ENCODE measurements at places on chromosomes 7 and 10.

- no peak for DNase-seq
Observed at GRCh38 chr7:139825666-139826290, 3.3 kb upstream of the TBXAS1 start.

DNA sequence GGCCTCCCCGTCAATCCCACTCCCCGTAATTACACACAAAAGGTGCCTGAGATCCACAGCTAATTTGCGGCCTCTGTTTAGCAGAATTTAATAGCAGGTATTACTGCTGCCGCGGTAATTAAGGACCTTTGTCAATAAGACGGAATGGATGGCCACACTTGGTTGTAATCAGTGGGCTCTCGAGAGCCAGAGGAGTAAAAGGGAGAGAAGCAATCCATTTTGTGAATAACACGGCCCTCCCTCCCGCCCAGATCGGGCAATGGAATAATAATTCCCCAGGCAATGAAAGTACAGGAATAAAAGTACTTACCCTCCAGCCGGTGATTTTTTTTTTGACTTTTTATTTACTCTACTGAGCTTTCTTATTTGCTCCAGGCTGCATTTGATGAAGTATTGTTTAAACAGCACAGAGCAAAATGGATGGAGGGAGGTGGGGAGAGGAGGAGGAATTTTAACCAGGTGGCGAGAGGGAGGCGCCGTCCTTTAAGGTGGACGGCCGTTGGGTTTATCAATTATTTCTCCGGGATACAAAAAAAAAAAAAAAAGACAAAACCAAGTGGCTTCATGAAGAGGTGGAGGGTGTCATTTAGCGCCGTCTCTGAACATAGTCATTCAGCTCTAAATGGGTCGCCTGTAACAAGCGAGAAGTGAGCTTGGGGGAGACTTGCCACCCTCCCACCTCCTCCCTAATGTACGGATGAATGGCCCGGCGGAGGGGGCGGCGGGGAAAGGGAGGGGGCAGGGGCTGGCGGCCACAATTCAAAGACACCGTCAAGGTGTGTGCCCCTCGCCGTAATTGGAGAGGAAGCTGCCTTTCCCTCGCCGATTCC, 120.3 kb downstream of the BUB3 start:
- no peak for DNase-seq

GRCh38 chr7:132533916-132534315, 42.4 kb downstream of the PLXNA4 start:
- no peak for DNase-seq

GRCh38 chr10:71845410-71846405, 5.3 kb downstream of the PSAP start:
- DNase-seq, result no peak

- DNase-seq, result no peak
Observed at GRCh38 chr7:17560966-17561365, 262.5 kb downstream of the AHR start.

- DNase-seq, result no peak
Observed at GRCh38 chr7:7276161-7276560, 93.8 kb downstream of the C1GALT1 start.

- no peak for DNase-seq
Observed at GRCh38 chr10:132691711-132692153, 94.2 kb downstream of the NKX6-2 start.

GRCh38 chr7:26425655-26426054, 134.0 kb downstream of the SNX10 start:
- no peak for DNase-seq

DNA sequence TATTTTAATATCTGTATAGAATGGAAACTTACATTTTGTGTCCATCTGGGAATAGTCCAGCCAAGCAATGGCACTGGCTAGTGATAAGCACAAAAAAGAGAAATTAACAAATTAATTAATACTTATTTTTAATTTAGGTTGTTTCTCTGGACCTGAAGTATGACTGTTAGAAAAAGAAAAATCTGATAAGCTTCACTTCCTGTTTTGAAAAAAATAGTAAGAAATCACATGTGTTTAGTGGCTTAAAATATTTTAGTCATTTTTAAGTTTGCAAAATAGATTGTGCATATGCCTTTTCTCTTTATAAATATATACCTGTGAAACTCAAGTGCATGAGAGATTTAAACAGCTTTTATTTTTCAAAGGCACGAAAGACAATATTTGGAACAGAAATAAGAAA, 50.1 kb upstream of the CREB5 start:
- no peak for DNase-seq

DNA sequence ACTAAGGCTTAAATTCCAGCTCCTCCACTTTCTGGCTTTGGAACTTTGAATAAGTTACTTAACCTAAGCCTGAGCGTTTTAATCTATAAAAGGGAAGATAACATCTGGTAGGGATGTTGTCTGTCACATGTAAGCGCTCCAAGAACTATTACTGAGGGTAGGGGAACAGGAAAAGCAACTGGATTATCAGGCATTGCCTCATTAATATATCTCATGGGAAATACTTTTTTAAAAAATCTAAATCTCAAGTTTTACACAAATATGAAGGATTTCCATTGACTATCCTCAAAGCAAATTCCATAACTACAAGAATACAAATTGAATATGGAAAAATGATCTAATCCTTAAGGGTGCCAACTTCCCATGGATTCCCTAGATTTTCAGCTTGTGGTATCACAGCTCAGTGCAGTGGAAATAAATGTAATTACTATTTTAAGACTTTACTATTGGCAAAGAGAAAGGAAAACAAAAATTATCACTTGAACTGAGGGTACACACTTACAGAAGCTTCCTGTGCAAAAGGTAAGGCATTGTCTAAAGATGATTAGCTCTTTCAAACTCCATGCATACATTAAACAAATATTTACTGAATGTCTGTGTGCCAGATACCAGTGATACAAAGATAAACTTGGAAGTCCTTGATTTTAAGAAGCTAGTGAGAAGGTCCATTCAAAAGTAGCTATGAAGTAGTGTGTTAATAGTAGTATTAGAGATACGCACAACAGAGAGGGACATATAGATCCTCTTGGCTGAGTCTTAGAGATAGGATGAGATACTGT, 38.4 kb downstream of the NT5C2 start:
- DNase-seq, result no peak

DNA sequence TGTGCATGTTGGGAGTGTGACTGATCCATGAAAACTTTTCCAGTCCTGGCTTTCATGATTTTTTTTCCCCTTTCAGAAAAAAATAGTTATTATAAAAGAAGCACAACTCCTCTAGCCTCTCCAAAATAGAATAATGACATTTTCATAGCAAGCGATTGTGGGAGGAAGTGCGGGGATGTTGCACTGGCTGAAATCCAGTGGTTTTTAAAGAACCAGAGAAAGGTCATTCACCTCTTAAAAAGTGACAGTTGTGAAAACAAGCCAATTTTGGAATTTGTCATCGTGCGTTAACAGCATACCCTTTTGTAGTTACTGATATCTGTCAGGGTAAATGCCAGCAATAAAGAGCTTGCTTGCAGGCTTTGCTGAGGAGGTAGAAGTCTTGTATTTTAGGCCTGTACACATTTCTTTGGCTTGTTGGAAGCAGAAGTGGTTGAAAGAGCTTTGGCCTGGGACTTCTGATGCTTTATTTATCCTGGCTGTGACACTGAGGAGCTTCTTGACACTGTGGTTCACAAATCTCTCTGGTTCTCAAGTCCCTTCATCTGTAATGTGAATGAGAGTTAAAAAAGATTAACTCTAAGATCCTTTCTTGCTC, 545.9 kb downstream of the REEP3 start:
- DNase-seq, result no peak

Data from ecto neural progenitor cell (in vitro differentiated cells).